ENCODE measurements at places on chromosomes 3 and 15.

DNA sequence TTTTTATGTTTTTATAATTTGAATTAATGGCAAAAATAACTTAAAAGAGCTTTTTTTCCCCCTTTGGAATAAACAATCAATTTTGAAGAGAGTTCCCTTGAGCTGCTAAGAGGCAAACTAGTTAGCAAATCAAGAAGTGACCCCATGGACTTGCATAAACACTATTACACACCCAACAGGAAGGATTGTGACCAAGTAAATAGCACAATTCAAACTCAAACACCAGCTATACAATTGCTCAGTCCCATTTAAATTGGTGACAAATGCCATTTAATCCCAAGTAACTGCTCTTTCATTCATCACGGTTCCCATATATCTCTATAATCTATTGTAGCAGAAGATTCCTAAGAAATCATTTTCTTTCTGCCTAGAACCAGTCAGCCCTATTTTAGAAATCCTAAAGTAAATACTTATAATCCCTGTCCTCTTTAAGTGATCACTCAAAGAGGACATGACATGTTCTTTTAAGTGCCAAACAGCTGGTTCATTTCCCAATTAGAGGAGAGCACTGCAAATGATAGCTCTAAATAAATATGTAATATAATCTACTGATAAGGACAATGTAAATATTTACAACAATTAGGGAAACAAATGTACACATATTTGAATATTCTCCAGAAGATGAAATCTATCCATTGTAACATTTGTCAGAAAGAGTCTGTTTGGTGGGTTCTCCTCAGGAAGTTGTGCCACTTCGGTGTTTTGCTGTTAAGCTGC, 137.8 kb upstream of the ADAMTS9 start:
- DNase-seq: no peak

DNA sequence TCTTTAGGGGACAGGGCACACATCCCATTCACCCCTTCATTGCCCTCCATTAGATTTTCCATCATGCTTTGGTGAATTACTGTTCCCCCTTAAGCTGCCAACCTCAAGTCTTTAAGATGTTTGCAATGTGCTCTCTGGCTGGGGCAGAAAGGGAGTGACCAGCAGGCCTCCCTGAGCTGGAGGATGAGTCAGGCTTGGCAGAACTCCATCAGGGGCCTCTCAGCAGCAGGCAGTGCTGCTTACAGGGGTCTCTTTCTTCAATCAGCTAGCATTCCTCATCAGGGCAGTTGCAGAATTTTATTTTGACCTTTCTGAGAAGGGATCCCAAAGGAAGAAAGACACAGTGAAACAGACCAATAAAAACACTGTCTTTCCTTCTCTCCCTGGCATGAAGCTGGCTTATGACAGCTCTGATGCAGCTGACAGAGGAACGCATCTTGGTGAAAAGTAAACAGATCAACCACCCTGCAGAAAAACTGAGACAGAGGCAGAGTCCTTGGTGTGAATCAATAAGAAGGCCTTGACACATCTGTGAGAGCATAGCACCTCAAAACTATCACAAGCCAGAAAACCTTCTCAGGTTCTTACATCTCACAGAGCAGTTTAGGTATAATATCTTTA, 88.7 kb upstream of the MRPL3 start:
- no peak for DNase-seq

GRCh38 chr3:120284747-120285507, at the start of gene GPR156:
Gene GPR156, minus strand, starts transcription at chr3:120285222. Its CDS starts 41,124 bp downstream, at chr3:120244098.
- DNase-seq: no peak

DNA sequence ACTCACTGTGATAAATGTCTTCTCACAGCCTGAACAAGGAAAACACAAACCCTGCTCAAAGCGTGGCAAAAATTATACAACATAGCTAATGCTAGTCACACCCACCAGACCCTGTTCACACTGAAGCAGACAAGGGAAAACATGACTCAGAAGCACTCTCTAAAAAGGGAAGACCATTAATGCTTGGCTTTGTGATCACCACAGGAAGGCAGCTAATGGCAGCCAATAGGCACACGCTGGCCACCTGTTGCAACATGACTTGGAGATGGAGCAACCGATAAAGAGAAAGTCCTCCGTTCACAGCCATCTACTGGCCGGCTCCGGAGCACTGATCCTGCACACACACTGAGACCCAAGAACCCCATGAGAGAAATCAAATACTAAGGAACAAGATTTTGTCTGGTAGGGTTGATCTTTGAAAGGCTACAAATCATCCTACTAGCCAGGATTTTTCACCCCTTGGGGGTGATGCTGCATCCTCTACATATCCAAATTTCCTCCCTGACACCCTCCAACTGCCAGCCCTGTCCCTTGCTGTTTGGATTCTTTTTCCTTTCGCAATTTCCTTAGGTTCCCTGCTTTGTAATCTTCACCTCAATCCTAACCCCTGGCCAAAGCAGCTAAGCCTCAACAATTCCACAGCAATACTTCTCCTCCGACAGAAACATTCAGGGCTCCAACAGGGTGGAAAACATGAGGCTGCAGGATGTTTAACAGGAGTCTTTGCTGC, 3.2 kb downstream of the ZXDC start:
- peak; percentile 39 for DNase-seq

DNA sequence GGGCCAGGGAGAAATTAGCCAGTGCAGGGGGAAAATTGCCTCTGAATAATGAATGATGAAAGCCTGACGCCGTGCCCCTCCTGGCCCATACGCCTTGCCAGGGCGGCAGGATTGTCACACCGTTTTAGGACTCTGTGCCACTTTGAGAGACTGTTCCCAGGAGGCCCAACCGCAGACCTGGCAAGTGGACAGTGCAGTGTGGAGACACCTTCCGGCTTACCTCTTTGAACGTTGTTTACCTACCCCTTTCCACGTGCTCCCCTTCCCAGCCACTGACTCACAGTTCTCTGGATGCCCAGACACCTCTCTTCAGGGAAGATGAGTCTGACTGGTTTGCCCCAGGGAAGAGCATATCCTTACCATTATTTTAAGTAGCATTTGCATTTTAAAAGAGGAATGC, 84.0 kb upstream of the PXYLP1 start:
- no peak for DNase-seq

All from kidney capillary endothelial cell (primary cell).